Activated naive CD4-positive, alpha-beta T cell treated with anti-CD3 and anti-CD28 coated beads for 36 hours (primary cell): ENCODE measurements at places on chromosomes 3 and 15. TPM values are rescaled to one million over a fixed set of nuclear protein-coding genes. Genes with fewer than 3 reads are reported as not detected.

DNA sequence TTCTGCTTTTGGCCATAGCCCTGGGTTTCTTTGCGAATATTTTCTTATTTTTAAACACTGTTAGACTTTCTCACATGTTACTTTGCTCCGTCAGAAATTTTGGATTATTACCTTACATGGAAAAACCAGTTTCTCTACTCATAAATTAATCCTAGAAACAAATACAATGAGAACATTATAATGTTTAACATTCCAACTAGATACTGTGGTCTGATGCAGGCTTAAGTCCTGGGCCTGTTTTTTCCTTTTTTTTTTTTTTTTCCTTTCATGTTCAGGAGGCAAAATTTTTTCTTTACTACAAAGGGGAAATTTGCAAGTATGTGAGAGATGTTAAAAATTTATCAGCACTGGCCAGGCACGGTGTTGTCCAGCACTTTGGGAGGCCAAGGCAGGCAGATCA, 28.9 kb downstream of the POPDC2 start:
- H3K4me1 ChIP-seq, result peaks cover 24% of the 10 kb centered on the region
- H3K27me3 ChIP-seq, result peaks cover 12% of the 10 kb centered on the region
- H3K4me3 ChIP-seq, result no peak overlapping the region
- no peak overlapping the region for H3K27ac ChIP-seq
- no peak for DNase-seq

- no peak for DNase-seq
- H3K27me3 ChIP-seq, result no peaks in the 10 kb centered on the region
- no peak overlapping the region for H3K27ac ChIP-seq
- H3K36me3 ChIP-seq, result peaks cover 12% of the 10 kb centered on the region
- no peak overlapping the region for H3K4me3 ChIP-seq
These were observed 33.4 kb upstream of the MUC13 start for GRCh38 chr3:124967964-124968363.

DNA sequence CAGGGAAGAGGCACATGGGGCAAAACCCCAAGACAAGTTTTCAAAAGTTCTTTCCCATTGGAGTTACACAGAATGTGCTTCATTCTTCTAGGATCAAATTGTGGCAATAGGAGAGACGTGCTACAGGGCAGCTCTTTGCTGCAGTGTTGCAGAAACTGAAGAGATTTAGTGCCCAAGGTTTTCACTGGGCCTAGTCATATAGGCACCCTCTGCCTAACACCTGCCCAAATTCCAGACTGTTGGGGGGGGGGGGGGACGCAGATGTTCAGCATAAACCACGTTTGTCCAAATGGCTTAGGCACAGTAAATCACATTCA, 346.8 kb upstream of the ZNF717 start:
- H3K4me1 ChIP-seq, result no peaks in the 10 kb centered on the region
- H3K4me3 ChIP-seq, result no peak overlapping the region
- no peak for DNase-seq
- H3K27me3 ChIP-seq, result no peaks in the 10 kb centered on the region

Gene SAMD7
- not detected for total RNA-seq

DNA sequence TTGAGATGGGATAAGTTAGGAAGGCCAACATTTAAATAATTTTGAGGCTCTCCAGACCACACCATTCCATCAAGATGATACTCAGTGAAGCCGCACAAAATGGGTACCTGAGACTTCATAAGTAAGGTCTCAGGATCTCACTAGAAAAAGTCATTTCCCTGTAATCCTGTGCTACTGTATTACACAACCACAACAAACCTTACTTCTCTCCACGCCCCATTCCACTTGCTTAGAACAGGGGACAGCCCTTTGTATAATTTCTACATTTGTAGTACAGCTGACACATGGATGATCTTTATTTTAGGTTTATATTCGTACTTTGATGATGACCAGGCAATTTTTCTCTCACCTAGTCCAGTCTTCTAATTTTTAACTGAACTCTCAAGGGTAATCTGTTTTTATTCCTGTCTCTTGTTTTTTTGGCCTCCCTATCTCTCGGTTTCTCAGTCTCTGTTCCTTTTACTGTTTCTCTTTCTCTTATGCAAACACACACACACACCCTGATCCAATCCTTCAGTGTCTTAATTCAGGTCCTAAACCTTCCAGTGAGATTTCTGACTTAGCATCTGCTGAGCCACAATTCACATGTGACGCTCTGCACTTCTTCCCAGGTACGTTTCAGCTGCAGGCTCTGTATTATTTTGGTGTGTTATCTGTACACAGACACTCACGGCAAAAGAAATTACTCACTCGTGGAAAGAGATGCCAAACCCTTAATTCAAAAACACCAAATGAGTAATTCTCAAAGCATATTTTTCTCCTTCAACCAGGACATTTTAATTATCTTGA, 223.2 kb upstream of the THBS1 start:
- DNase-seq, result no peak
- H3K4me1 ChIP-seq, result no peaks in the 10 kb centered on the region
- H3K4me3 ChIP-seq, result no peak overlapping the region
- no peak overlapping the region for H3K27ac ChIP-seq
- peaks cover 10% of the 10 kb centered on the region for H3K27me3 ChIP-seq

Gene CHRNB4
- total RNA-seq, result not detected

DNA sequence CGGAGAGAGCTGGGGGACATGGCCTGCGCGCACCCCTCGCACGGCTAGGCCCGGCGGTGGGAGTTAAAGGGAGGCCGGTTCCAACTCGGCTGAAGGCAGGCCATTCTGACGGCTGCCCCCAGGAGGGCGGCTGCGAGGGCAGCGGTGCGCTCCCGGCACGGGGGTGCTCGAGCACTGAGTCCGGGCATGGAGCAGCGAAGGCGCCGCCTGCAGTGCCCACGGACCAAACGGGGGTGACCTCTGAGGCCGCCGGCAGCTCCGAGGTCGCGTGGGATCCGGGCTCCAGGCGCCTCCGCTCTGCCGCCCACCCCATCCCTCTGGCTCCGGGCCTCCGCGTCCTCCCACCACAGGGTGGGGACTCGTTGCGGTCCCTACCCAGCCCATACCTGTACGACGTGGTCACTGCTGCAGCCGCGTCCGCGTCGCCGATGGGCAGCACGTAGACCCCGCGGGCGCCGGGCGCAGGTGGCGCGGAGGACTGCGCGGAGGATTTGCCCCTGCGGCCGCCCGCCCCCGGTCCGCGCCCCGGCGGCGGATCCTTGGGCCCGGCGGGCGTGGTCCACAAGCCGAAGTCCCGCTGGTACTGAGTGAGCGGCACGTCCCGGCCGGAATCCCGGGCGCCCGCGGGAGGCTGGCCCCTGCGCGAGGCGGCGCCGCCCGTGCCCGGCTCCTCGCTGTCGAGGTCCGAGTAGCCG, 469 bp downstream of the MAP6D1 start:
- peak; percentile 22 for DNase-seq
- no peaks in the 10 kb centered on the region for H3K27me3 ChIP-seq
- H3K4me1 ChIP-seq, result peaks cover 16% of the 10 kb centered on the region
- H3K4me3 ChIP-seq, result peak overlapping the region; percentile 70
- H3K27ac ChIP-seq, result no peak overlapping the region
- H3K36me3 ChIP-seq, result peaks cover 2% of the 10 kb centered on the region

- no peak overlapping the region for H3K4me3 ChIP-seq
- no peaks in the 10 kb centered on the region for H3K36me3 ChIP-seq
- no peak overlapping the region for H3K27ac ChIP-seq
- H3K4me1 ChIP-seq, result no peaks in the 10 kb centered on the region
These were observed 50.8 kb downstream of the SLC12A8 start for GRCh38 chr3:125161607-125162219.

Gene CA12
- total RNA-seq, result 0.12 TPM

DNA sequence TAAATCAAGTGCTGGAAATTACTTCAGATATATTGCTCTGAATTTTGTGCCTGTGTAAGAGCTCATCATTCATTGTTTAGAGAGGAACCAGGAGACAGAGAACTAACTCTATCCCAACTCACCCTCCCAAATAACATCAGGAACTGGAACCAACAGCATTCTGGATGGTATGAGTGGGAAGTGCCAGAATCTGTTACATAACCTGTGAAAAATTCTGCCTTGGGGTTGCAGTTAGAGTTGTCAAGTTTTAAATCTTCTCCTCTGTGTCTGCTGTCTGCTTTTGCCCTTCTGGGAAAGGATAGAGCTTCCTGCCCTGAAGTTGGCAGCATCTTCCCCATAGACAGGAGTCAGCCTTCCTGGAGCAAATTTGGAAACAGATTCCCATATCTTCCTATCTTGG, 41.2 kb downstream of the TIMP4 start:
- H3K4me3 ChIP-seq, result no peak overlapping the region
- no peak overlapping the region for H3K27ac ChIP-seq
- H3K36me3 ChIP-seq, result no peaks in the 10 kb centered on the region

- no peak overlapping the region for H3K4me3 ChIP-seq
- no peak overlapping the region for H3K27ac ChIP-seq
- H3K36me3 ChIP-seq, result no peaks in the 10 kb centered on the region
- H3K27me3 ChIP-seq, result no peaks in the 10 kb centered on the region
- no peaks in the 10 kb centered on the region for H3K4me1 ChIP-seq
These were observed 101.0 kb upstream of the IGSF10 start for GRCh38 chr3:151561878-151562277.

DNA sequence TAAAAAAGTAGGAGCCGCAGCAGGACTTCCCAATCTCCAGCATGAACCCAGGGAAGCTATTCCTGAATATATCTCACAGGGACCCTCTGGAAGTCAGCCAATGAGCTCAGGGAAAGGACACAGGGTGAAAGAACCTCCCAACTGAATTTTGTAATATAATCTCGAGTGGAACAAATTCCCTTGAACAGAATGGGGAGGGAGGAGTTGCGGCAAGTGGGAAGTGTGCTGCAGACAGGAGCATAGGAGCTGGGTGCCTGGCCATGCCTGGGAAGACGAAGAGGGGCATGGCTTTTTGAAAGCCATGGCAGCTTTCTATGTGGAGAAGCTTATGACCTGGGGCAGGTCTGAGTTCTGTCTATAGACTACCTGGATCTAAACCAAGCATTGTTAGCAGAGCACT, 98.4 kb downstream of the CBLB start:
- H3K4me3 ChIP-seq, result no peak overlapping the region
- DNase-seq, result no peak
- H3K27ac ChIP-seq, result no peak overlapping the region
- H3K4me1 ChIP-seq, result peaks cover 84% of the 10 kb centered on the region
- peaks cover 46% of the 10 kb centered on the region for H3K36me3 ChIP-seq
- no peaks in the 10 kb centered on the region for H3K27me3 ChIP-seq

GRCh38 chr3:2771193-2771592, 339.0 kb downstream of the IL5RA start:
- H3K4me3 ChIP-seq, result no peak overlapping the region
- peaks cover 2% of the 10 kb centered on the region for H3K27me3 ChIP-seq
- no peak overlapping the region for H3K27ac ChIP-seq
- H3K36me3 ChIP-seq, result no peaks in the 10 kb centered on the region
- H3K4me1 ChIP-seq, result no peaks in the 10 kb centered on the region
- DNase-seq, result no peak

DNA sequence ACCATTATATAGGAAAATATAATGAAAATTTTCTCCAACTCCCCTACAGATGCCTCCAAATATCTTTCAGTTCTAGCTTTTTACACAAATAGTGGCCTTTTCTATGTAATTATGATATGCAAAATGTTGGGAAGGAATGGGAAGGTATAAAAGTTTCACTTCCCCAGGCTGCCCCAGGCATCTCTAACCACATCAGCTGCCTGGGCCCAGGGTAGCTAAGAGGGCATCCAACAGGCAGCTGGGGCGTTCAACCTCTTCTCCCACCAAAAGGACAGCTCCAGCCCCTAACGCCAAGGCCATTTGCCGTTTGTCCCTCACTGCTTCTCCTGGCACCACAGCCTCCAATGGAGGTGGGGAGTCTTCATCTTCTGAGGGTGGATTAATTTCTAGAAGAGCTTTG, 188.1 kb upstream of the TSC22D2 start:
- no peak overlapping the region for H3K27ac ChIP-seq
- no peak overlapping the region for H3K4me3 ChIP-seq
- H3K4me1 ChIP-seq, result peaks cover 2% of the 10 kb centered on the region

DNA sequence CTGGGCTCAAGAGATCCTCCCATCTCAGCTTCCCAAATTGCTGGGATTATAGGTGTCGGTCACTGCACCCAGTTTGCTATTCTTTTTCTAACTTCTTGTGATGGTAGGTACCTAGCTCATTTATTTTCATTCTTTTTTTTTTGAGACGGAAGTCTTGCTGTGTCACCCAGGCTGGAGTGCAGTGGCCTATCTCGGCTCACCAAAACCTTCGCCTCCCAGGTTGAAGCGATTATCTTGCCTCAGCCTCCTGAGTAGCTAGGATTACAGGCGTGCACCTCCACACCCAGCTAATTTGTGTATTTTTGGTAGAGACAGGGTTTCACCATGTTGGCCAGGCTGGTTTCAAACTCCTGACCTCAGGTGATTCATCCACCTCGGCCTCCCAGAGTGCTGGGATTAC, 30.1 kb upstream of the RAD51 start:
- H3K4me3 ChIP-seq, result no peak overlapping the region
- H3K27ac ChIP-seq, result no peak overlapping the region
- DNase-seq, result no peak
- no peaks in the 10 kb centered on the region for H3K27me3 ChIP-seq
- no peaks in the 10 kb centered on the region for H3K4me1 ChIP-seq
- peaks cover 8% of the 10 kb centered on the region for H3K36me3 ChIP-seq

- no peak overlapping the region for H3K4me3 ChIP-seq
- H3K36me3 ChIP-seq, result no peaks in the 10 kb centered on the region
- H3K27me3 ChIP-seq, result peaks cover under 1% of the 10 kb centered on the region
- no peak overlapping the region for H3K27ac ChIP-seq
- no peaks in the 10 kb centered on the region for H3K4me1 ChIP-seq
- DNase-seq, result no peak
These were observed 213.3 kb upstream of the THRB start for GRCh38 chr3:24707936-24708335.

GRCh38 chr3:126679831-126680666, 24.0 kb upstream of the CHCHD6 start:
- H3K27me3 ChIP-seq, result peaks cover 5% of the 10 kb centered on the region
- no peaks in the 10 kb centered on the region for H3K36me3 ChIP-seq
- peaks cover 3% of the 10 kb centered on the region for H3K4me1 ChIP-seq
- H3K27ac ChIP-seq, result no peak overlapping the region
- H3K4me3 ChIP-seq, result no peak overlapping the region

Gene ERC2
- not detected for total RNA-seq

DNA sequence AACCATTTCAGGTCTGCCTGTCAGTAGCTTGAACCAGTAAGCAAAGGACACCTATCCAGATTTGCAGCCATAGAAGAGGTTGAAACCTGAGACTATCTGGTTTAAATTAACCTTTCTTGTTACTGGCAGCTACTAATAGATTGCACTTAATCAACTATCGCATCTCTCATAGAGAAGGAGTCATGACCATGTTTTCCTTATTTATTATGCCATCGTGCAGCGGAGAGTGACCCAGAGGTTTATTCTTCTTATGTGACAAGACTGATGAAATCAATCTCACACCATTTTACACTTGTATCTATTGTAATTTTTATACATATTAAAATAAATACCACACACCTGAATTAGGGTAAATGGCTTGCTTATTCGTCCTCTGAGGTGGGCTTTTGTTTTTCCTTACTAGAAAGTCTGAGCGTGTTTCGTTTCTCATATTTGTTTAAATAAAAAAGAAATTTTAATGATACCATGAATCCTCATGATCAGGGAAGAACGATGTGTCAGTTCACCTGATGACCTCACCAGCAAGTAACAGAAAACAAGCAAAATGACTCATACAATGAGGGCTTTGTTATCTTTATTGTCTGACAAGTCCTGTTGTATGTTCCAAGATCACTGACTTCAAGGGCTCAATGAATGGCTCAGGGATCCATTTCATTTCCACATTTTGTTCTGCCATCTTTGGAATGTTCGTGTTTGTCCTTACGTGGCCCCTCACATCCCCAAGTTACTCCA, 379.5 kb upstream of the DPH6 start:
- DNase-seq, result no peak
- H3K36me3 ChIP-seq, result no peaks in the 10 kb centered on the region
- no peaks in the 10 kb centered on the region for H3K27me3 ChIP-seq
- H3K4me3 ChIP-seq, result no peak overlapping the region
- H3K27ac ChIP-seq, result no peak overlapping the region

Gene POLG
- 96.5 TPM for total RNA-seq

Gene CCDC80
- total RNA-seq, result not detected
